ENCODE measurements at places on chromosomes 3 and 15.
A peak's percentile ranks its signal among the peaks of the same experiment; 100 is the strongest.

- DNase-seq: no peak
Observed at GRCh38 chr15:87155771-87156170, 1076.1 kb downstream of the AGBL1 start.

DNA sequence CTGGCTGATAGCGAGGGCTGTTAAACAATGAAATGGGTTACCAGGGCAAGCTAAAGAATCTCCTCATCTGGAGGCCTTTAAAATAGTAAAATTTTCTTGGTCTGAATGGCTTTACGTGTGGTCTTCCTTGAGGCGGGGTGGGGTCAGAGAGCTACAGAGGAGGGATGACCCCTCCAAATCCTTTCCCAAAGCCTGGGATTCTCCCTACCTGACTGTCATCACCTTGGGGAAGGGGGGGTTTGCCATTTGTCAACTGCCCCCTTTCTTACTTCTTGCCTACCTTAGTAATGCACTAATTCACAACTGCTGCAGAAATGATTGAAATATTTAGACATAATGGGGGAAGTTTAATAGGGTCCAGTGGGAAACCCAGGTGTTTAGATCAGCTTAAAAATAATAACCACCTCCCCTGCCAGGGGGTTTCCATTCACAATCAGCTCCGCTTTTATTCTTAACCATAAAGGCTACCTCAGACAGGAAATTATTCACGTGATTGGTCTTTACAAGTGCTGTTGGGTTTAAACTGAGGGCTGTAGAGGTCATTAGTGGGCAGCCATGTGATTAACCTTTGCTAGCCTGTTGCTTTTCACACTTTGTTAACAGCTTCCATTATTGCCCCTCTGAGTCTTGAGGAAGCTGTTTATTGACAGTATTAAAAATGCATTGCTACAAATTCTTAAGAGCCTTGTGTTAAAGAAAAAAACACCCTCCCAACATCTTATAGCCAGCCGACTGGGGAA lies 276.5 kb upstream of the ATP11B start:
- DNase-seq: no peak

DNA sequence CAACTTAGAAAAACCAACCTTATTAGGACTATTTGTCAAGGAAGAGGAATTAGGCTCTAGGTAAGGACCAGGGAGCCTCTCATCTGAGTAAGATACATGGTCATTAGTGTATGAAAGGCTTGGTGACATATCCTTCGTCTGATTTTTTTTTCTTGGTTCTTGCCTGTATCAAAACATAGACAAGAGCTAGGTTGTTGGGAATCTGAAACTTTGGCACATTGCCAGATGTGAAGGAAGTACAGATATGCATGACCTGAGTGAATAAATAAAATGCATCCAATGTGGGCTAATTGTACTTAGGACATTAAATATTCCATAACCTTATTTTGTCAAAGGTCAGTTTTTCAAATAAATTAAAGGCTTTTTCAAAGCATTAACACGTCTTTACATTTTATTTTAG lies 151.8 kb downstream of the SYNPR start:
- DNase-seq: peak; percentile 1

- peak; percentile 25 for DNase-seq
Observed at GRCh38 chr15:39948817-39949216, 14.9 kb downstream of the EIF2AK4 start.

DNA sequence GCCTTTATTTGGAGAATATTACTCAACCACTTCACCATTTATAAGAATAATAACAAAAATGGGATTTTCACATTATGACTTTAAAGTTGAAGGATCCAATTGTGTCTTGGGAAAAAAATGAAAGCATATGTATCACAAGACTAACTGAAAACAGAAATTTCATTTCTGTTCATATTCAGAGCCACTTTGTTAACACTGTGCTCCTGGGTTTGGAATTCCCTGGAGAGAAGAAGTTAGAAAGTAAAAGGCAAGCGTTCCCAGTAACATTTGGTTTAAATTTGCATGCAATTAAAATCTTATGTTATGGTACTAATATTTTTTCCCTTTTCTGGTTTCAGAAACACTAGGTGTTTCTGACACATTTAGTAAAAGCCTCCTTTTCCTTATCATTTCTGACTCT lies 230.8 kb downstream of the RBMS3 start:
- DNase-seq: no peak

DNA sequence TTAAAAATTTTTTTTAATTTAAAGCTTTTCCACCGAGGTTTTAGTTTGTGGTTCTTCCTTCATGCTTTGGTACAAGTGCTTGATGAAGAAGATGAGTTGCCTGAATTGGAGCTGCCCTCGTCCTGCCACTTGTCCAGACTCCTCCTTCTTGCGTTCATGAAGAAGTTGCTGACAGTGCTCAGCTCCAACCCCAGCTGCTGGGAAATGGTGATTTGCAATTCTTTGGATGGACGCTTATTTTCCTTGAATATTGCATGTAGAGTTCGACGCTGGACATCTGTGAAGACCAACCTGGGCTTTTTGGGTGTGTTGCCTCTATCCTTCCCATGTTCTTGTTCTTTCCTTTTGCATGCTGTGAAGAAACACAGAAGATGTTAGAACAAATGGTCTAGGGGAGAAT lies 32.6 kb downstream of the ONECUT1 start:
- DNase-seq: no peak

GRCh38 chr15:91898843-91899242 lies 45.3 kb downstream of the SLCO3A1 start:
- no peak for DNase-seq

DNA sequence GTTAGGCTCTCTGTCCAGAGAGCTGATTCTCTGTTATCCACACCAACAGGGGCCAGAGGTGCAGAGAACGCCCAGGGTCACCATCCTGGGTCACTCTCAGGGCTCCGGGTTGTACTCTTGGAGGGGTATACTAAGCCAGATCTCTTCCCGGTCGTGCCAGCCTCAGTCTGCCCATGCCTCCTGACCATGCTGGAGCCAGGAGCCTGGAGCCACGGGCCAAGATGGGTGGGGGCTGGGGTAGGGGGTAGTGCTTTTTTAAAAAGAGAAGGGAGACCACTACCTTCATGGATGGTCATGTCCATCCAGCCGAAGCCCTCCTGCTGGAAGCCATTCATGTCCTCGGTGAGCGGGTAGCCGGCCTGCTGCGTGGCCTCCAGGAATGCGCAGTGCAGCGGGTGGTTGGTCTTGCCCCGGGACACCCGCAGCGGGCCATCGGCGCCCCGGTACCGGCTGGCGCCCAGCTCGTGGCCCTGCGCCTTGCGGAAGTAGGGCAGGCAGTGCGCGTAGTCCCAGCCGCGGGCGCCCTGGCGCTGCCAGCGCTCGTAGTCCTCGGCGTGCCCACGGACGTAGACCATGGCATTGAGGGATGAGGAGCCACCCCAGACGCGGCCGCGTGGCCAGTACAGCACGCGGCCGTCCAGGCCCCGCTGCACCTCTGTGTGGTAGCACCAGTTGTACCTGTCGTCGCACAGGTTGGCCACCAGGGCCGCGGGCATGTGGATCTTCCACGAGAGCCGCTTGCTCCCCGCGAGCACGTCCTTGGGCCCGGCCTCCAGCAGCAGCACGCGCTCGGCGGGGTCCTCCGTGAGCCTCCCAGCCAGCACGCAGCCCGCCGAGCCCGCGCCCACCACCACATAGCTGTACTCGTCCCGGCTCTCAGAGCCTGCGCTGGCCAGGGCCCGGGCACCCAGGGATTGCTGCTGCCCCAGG lies 22.9 kb downstream of the CHDH start:
- DNase-seq: no peak

GRCh38 chr3:40770061-40770460 lies 245.3 kb downstream of the ZNF621 start:
- DNase-seq: no peak

DNA sequence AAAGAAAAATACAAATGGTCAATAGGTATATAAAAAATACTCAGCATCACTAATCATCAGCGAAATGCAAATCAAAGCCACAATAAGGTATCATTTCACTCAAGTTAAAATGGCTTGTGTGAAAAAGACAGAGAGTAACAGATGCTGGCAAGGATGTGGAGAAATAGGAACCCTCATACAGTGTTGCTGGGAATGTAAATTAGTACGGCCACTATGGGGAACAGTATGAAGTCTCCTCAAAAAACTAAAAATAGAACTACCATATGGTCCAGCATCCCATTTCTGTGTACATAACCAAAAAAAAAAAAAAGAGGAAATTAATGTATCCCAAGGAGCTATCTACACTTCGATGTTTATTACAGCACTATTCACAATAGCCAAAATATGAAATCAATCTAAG lies 98.1 kb upstream of the TGFBR2 start:
- no peak for DNase-seq

DNA sequence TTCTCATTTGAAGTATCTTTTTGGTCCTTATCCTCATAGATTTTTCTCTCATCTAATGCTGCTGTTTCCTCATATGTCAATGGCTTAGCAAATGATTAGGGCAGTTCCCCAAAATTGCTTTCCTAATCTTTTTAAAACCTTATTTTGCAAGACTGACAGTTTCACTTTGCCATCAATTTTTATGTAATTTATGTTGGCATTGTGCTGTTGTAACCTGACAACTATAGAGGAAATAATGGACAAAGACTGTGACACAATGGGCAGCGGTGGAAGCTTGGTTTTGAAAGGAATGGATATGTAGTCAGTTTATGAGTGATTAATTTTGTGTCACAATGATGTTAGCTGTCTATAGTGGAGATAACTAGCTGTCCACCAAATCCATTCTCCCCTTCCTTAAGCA lies 10.6 kb upstream of the SH3BP5 start:
- DNase-seq: no peak

- DNase-seq: no peak
Observed at GRCh38 chr15:42090781-42091180, 3.6 kb downstream of the PLA2G4D start.

- DNase-seq: peak; percentile 47
Observed at GRCh38 chr3:9397906-9398699, 688 bp downstream of the SETD5 start.

DNA sequence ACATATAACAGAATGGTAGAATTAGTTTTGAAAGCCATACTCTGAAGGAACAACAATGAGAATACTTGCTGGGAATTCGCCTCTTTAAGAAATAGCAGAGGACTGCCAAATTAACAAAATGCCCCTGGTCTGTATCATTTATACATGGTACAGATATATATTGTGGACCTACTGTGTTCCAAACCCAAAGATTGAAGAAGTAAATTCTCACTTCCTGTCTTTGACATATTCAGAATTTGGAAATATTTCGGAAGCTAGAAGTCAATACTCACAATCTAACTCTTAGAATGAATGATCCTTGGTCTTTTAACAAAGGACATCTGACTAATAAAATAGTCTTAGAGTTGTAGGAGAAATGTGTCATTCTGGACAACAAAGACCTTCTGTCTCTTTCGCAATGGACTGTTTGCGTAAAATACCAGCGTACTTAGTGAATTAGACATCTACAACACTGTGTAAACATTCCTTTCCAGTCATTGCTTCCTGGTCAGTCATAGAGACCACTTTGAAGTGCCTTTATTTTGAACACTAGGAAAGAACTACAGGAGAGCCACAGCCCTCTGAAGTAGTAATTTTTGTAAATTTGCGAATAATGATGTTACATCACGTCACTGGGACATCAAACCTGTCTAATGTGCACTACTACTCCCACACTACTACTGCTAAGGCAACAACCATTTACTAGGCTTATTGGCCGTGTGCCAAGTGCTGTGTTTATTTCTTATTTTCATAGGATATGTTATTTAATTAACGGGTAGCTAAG lies 68.0 kb downstream of the CHL1 start:
- DNase-seq: peak; percentile 0

GRCh38 chr15:74136540-74136813 lies 6.1 kb downstream of the ISLR2 start:
- no peak for DNase-seq

Data from fibroblast of villous mesenchyme (primary cell).